A549 treated with CpdA at 1 μM for 4 hours (cell line): ENCODE measurements at places on chromosomes 12 and 14. TPM values are rescaled to one million over a fixed set of nuclear protein-coding genes. Genes with fewer than 3 reads are reported as not detected.

The OR6C2 gene
- total RNA-seq, result not detected in 5 replicates

The TEX52 gene
- not detected in 5 replicates for total RNA-seq

The NRIP2 gene
- not detected in 5 replicates for total RNA-seq

The CMKLR1 gene
- total RNA-seq, result not detected in 5 replicates

The CDK2 gene
- 48.9 to 59.9 TPM (median 56.5 TPM) in 5 replicates for total RNA-seq
